ENCODE measurements at places on chromosomes 1 and 21. TPM values are rescaled to one million over a fixed set of nuclear protein-coding genes. Genes with fewer than 3 reads are reported as not detected.

The VHLL gene
- total RNA-seq = not detected

The ZNF683 gene
- not detected for total RNA-seq

The FMO4 gene
- 1.8 TPM for total RNA-seq

The SPRR1A gene
- not detected for total RNA-seq

The ST6GALNAC5 gene
- total RNA-seq = 0.15 TPM

The NHLH1 gene
- total RNA-seq = not detected

The OR2L8 gene
- total RNA-seq = not detected

The AMIGO1 gene
- total RNA-seq = 0.89 TPM

The TMEM200B gene
- total RNA-seq = 17.1 TPM

The LHX8 gene
- total RNA-seq = not detected

The LENEP gene
- not detected for total RNA-seq

The NTRK1 gene
- total RNA-seq = not detected

The MRAP gene
- not detected for total RNA-seq

The CFAP126 gene
- total RNA-seq = not detected

The CELSR2 gene
- 1.5 TPM for total RNA-seq

The RASSF5 gene
- total RNA-seq = 0.89 TPM

The GBP6 gene
- not detected for total RNA-seq

The FCRL3 gene
- total RNA-seq = not detected

The ADORA3 gene
- not detected for total RNA-seq

The DNAJC28 gene
- total RNA-seq = 1.5 TPM
